ENCODE measurements at places on chromosomes 3 and 15.

- ATAC-seq: no peak
Measured at GRCh38 chr3:23376516-23377248, 173.6 kb downstream of the UBE2E2 start.

DNA sequence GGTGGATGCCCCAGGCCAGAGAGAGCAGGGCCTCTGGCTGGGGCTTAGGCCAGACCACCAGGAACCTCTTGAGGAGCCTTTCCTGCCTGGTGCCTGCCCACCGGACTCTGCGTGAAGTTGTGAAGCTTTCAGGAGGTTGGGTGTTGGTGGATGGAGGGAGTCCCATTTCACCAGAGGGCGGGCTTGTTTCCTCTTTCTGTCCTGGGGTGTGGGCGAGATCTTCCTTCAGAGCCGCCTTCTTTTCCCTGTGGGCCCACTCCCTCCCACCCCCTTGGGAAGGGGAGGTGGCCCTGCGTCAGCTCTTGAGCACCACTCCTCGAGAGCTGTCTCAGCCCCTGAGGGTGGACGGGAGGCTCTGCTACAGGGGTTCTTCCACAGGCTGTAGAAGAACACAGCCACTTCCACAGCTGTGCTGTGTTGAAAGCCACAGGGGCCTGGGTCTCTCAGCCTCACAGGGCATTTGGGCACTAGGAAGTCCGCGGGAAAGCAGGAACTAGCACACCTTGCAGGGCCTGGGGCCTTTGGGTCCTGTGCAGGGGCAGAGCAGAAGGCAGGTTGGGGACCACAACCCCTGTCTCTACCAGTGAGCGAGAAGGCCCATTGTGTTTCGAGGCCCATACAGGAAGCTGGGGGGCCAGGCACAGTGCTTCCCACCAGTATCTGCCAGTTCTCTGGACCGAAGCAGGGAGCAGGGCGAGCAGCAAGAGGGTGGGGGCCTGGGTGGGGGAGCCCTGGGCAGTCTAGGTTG lies 2.1 kb downstream of the AMIGO3 start:
- no peak for ATAC-seq

GRCh38 chr3:187709155-187709554 lies 6.8 kb upstream of the RTP2 start:
- ATAC-seq: no peak

- no peak for ATAC-seq
Measured at GRCh38 chr3:49669352-49669751, 4.8 kb upstream of the APEH start.

DNA sequence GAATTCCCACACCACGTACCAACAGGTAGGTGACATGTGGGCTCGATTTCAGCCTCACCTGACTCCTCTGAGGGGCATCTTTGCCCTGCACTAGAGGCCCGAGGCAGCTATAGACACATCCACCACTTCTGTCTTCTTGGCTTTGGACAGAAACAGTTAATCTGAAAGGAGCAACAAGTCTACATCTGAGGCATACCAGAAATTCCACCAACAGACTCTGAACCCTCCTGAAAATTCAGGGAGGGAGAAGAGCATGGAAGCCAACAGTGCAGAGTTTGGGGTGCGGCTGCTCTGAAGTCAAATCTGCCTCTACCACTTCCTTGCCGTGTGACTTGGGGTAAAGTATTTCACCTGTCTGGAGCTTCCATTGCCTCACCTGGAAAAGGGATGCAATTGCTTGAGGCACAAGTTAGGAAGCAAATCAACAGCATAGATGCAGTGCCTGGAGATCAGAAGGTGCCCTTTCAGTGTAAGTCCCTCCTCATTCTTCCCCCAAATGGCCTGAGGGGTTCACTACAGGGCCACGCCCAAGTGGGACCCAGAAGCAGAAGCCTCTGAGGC lies 119.8 kb downstream of the SHQ1 start:
- ATAC-seq: no peak

DNA sequence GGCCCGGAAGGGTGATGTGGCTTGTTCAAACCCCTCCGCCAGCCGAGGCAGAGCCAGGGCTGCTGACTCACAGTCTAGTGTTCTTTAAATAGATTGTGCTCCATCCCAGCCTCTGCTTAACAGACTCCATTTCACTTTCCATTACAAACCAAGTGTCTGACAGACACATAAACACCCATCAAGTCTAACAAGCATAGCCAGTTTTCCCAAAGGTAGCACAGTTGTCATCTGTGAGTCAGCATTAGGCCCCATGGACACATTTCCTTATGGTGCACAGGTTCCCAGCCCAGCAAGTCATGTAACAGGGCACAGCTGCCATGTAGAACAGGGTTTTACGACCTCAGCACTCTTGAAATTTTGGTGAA lies 109.9 kb upstream of the RAP2B start:
- peak; percentile 98 for ATAC-seq

GRCh38 chr3:122305818-122306621 lies 19.0 kb upstream of the CSTA start:
- ATAC-seq: peak; percentile 73

GRCh38 chr3:127488141-127488672 lies 102.3 kb downstream of the TPRA1 start:
- ATAC-seq: no peak

- no peak for ATAC-seq
Measured at GRCh38 chr3:171966533-171967136, 72.7 kb upstream of the FNDC3B start.

- ATAC-seq: no peak
Measured at GRCh38 chr15:33500432-33501195, 189.8 kb downstream of the RYR3 start.

DNA sequence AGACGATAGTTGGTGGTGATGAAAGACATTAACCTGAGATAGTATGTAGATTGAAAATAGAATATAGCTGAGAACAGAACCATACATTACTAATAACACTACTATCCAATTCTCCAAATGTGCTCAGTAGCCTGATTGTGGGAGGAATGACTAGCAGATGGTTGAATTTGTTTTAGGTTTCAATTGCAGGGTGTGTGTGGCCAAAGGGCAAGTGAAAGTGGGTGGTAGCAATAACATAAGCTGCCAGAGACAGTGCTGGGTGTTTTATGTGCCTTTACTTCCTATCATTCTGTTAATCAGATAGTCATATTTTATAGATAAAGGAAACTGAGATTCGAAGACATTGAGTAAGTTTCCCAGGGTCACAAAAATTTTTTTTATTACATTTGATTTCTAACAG lies 249.5 kb upstream of the ARL6 start:
- ATAC-seq: no peak

DNA sequence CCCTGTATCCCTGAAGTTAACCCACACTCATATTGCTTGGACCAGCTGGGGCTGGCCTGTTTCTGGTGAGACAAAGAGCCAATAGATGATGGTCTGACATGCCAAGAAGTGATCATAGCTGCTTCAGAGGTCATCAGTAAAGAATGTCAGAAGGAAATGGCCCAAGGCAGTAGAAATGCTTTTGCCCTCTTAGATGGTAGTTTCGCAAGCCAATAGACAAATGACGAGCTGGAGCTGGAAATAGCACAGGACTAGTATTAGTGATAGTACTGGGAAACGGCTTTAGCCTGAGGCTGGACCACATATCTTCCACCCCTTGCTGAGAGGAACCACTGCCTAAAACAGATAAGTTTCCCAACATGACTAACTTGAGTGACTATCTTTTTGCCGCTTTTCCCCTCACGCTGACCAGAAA lies 176.1 kb upstream of the THBS1 start:
- peak; percentile 39 for ATAC-seq

GRCh38 chr15:26562336-26562735 lies 210.5 kb downstream of the GABRB3 start:
- no peak for ATAC-seq

GRCh38 chr3:72065236-72065635 lies 280.3 kb upstream of the PROK2 start:
- no peak for ATAC-seq

DNA sequence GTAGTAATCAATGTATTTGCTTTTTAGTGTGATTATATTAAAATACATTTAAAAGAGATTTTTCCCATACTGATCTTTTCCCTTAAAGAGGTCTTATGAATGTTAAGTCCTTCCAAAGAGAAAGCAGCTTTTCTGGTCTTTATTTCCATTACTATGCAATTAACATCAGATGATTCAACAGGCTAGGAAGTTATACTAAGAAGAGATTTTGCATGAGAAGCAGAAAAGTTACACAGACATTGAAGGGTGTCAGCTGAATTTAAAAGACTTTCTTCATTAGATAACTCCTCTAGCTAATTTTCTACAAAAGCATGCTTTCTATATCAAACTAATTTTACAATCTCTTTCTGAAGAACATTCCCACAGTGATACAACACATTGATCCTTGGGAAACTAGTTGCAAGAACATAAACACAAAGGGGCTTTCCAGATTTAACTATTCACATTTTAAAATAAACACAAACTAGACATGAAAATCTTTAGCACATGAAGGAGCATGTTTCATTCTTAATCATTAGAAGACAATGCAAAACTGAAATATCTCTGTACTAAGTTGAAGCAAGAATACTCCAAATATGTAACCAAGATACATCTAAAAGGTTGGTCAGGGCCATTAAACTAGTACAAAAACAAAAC lies 965.8 kb downstream of the ROBO1 start:
- ATAC-seq: no peak

DNA sequence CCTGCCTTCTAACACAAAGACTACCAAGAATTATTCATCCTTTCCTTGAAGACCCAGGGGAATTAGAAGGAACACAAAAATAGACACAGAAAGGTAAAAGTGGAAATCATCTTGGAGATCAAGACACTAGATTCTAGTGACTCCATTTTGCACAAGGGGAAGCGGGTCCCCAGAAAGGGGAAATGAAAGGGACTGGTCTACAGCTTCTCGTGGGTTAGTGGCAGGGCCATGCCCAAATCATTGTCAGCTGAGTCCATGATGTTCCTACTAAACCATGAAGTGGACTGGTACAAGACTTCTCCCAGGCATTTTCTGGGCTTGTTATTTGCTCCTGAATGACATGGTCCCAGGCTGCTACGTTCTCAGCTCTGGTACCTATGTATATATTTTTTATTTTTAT lies 230.7 kb upstream of the TPRG1 start:
- no peak for ATAC-seq

DNA sequence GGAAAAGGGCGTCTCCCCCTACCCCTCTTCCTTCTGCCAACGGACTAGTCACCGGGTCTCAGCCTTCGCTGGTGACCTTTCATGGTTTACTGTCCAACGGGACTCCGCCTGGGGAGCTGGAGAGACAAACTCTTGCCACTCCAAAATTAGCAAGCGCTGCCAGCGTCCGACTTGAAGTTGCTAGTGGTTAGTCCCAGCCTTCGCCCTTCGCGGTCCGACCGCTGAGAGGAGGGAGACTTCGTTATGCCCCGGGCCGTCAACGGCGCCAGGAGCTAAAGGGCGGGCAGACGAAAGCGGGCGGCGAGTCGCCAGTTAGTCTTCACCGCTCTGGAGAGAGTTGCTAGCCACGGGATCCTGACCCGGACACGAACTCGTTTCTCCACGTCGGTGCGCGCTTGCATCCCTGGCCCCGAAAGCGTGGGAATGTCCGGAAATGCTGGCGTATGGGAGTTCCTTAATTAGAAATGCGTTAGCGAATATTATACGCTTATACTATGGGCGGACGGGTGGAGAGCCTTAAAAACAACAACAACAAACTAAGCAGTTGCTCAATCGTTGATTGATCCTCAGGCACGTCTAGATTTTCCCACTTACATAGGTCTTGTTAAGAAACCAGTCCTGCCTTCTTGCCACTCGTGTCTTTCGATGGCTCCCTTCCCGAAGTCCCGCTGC lies 716 bp downstream of the SMC4 start:
- peak; percentile 35 for ATAC-seq

GRCh38 chr15:25090073-25090733 lies 135.4 kb downstream of the SNRPN start:
- no peak for ATAC-seq
